NCI-H1092 (cell line): ENCODE measurements at places on chromosomes 6 and 20.

- no peak for DNase-seq
Observed at GRCh38 chr6:157629220-157629619, 193.8 kb upstream of the SNX9 start.

DNA sequence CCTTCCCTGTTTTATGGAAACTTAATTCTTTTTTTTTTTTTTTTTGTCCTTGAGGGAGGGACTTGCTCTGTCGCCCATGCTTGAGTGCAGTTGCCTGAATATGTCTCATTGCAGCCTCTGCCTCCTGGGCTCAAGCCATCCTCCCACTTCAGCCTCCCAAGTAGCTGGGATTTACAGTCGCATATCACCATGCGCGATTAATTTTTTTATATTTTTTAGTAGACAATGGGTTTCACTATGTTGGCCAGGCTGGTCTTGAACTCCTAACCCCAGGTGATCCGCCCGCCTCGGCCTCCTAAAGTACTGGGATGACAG, 654 bp downstream of the TMEM14C start:
- no peak for DNase-seq

GRCh38 chr20:43190332-43190953, 737 bp upstream of the PTPRT start:
- no peak for DNase-seq

GRCh38 chr6:106763361-106763760, 134.0 kb downstream of the QRSL1 start:
- no peak for DNase-seq

DNA sequence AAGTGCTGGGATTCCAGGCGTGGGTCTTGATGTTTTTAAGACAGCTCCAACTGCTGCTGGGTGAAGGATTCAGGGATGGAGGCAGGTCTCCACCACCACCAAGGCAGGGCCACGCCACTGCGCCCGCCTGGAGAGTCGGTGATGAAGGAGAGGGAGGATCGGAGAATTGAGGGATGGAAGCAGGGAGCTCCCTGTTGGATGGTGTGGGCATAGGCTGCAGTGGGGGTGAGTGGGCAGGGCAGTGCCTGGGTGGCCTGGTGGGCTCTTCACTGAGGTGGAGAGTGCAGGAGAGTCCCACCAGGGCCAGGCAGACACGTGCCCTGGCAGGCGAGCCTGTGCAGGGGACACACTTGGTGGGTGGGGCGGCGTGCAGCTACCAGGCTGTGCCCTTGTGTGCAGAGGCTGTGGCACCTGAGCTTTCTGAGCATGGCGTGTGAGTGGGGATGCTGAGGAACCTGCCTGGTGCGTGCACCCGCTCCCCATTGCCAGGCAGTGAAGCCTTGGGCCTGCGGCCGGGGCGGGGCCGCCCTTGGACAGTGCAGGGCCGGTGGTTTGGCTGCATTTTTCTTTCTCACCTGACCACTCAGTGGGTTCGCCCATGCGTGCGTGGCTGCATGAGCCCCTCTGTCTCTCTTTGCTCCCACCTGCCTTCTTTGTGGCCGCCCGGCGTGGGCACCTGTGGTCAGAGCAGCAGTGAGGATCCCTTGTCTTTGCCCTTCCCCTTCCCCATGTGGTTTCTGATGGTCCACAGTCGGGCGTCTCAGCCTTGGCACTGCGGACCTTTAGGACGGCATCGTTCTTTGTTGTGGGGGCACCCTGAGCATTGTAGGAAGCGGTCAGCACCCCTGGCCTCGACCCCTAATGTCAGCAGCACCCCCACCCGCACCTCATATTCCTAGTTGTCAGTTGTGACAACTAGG, 11.3 kb downstream of the RBM38 start:
- DNase-seq, result no peak
